ENCODE measurements at places on chromosomes 5 and 9.

DNA sequence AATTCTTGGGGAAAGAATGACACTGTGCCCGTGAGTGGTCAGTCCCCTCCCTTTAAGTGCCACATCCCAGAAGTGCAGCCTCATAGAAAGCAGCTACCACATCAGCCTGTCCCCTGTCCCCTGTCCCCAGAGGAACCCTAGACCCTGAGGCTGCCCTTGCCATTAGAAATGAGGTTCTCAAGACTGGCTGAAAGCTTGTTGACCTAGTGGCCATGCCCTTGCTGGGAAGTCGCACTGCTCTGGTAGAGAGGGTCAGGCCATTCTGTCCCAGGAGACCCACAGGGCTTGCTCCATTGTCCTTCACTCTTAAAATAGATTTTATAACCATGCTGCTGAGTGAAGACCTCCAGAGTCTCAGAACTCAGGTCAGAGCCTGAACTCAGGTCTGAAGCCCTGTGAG lies 184.5 kb downstream of the RGS3 start:
- no peak for DNase-seq

DNA sequence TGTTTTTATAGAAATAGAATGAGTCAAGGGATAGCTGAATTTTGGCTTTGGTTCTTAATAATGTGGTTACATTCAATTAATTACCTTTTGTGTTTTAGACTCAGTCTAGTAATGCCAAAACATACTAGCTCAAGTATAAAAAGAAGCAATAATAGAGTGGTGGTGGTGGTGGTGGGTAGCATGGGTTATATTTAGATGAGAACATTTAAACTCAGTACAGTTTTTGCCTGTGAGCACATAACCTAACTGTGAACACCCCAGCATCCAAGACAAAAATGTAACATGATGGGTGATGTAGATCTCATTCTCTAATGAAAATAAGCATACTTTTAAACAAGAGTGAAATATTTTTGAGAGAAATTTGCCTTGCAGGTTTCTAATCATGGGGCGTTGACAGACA lies 14.2 kb downstream of the CPEB4 start:
- DNase-seq = no peak

DNA sequence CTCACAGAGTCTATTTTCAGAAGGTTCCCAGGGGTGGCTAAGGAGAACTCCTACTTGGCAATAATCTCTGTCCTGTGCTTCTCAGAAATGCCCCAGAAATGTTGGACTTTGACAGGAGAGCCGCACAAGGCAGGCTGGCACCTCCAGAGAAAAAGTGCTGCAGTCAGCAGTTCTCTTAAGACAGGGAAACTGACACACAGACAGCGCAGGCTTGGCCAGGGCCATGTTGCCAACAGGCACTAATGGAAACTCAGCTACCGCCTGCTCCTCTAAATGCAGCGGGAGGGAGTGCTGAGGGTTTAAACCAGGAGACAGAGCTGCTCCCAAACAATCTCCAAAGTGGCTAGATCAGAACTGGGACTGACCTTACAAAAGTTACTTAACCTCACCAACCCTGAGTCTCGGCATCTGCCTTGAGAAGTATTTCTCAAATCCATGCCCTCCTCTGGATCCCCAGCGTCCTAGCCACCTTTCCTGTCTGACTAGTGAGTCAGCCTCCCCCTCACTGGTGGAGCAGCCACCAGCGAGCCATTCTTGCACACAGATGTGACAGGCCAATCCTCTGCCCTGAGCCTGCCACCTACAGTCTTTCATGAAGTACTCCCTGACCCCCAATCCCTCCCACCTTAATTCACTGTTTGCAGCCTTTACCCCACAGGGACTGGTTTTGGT lies 186.4 kb downstream of the CDK5RAP2 start:
- DNase-seq = no peak

DNA sequence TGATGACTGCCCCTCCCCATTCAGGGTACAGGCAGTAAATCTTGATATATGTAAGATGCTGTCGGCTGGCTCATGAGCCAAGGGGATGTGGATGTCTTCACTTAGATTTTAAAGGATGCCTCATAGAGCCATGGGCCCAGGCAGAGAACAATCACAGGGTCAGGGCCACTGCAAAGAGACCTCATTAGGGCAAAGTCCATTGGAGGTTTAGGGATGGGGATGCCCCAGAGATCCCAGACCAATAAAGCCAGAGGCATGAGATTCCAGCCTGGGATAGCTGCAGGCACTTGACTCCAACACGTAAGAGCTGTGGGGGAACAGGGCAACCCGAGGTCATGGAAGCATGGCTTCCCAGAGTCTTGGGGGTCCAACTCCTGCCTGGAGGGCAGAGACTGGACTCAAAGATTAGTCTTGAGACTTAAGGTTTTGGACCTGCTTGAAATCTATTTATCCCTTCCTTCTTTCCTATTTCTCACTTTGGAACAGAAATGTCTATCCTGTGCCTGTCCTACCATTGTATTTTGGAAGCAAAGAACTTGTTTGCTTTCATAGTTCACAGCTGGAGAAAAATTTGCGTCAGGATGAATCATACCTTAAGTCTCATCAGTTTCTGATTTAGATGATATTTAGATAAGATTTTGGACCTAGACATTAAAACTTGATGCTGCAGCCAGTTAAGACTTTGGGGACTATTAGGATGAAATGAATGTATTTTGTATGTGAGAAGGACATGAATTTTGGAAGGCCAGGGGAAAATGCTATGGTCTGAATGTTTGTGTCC lies 101.3 kb upstream of the ADRA1B start:
- DNase-seq = no peak

- DNase-seq = peak; percentile 70
Observed at GRCh38 chr5:40436535-40437237, 243.0 kb upstream of the PTGER4 start.

DNA sequence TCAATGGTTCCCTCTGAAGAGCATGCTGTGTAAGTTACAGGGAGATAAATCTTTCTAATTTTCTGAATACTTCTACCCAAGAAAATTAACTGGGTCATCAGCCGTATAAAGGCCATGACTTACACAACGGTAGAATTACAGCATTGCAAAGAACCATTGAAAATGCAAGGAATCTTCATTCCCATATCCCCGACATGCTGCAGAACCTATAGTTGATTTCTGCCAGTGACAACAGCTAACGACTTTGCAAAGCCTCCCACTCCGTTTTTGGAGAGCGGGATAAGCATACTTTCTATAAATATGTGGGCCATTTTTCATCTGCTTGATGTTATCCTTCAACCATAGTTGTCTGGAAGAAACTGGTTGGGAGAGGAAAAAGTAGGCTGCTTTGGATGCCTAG lies 56.2 kb downstream of the PCA3 start:
- no peak for DNase-seq

GRCh38 chr5:135204151-135204600 lies 170.1 kb upstream of the PITX1 start:
- no peak for DNase-seq

DNA sequence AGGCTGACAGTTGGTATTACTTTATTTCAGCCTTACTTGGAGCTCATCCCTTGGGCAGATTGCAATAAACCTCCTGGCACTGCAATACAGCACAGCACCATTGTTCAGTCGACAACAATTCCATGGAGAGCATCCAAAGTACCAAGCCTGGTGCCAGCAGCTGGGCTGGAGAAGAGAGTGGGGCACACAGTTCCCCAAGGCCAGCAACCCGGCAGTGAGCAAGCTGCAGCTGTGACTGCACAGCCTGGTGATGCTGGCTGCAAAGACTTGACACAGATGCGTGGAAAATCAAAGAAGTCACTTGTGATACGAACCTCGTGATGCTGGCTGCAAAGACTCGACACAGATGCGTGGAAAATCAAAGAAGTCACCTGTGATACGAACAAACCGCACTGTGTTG lies 125.4 kb downstream of the ATPSCKMT start:
- DNase-seq = no peak

- no peak for DNase-seq
Observed at GRCh38 chr9:73805111-73805510, 653.4 kb downstream of the ANXA1 start.

GRCh38 chr5:93188876-93189485 lies 392.0 kb downstream of the NR2F1-AS1 start:
- DNase-seq = no peak
